Activated naive CD4-positive, alpha-beta T cell treated with anti-CD3 and anti-CD28 coated beads, Interleukin-2, amount 50 U/mL, for 72 hours (primary cell): ENCODE measurements at places on chromosomes 7 and 10. TPM values are rescaled to one million over a fixed set of nuclear protein-coding genes. Genes with fewer than 3 reads are reported as not detected.

SSC4D gene
- total RNA-seq = 0.61 TPM

GNB2 gene
- total RNA-seq = 239 TPM

MGMT gene
- 27.7 TPM for total RNA-seq

SPDYE16 gene
- 0.10 TPM for total RNA-seq

GRCh38 chr7:158613481-158613880, 25.9 kb upstream of the PTPRN2 start:
- DNase-seq = no peak

DNA sequence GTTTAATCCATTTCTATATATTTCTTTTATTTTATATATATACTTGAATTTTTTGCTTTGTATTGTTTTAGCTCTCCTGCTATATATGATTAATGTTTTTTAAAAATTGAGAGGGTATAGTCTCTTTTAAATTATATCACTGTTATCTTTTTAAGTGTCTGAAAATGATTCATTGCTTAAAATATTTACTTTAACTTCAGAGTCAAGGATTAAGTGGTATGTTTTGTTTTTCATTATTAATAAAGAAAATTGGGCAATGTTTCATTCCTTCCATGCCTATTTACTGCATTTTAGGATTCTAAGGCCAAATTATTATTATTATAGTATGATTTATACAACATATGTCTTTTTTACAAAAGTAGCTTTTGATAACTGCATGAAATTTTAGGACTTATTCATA, 67.2 kb upstream of the THSD7A start:
- DNase-seq = no peak

- DNase-seq = no peak
These were observed 43.5 kb upstream of the CAMK2B start for GRCh38 chr7:44368885-44369284.

DNA sequence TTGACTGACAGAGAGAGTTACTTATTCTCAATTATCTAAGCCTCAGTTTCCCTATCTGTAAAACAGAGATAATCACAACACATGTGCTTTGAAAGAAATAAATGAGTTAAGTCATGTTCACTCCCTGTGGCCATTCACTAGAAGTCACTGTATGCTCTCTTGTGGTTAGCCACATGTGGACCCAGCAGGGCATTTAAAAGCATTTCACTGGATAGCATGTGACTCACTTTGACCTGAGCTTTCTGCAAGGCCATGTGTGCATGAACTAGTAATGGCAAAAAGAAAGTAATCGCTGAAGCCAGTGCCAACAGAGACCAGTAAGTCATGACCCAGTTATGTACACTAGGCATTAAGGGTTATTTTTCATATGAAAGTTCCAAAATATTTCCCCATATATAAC, 557.0 kb upstream of the IGFBP3 start:
- no peak for DNase-seq

DNA sequence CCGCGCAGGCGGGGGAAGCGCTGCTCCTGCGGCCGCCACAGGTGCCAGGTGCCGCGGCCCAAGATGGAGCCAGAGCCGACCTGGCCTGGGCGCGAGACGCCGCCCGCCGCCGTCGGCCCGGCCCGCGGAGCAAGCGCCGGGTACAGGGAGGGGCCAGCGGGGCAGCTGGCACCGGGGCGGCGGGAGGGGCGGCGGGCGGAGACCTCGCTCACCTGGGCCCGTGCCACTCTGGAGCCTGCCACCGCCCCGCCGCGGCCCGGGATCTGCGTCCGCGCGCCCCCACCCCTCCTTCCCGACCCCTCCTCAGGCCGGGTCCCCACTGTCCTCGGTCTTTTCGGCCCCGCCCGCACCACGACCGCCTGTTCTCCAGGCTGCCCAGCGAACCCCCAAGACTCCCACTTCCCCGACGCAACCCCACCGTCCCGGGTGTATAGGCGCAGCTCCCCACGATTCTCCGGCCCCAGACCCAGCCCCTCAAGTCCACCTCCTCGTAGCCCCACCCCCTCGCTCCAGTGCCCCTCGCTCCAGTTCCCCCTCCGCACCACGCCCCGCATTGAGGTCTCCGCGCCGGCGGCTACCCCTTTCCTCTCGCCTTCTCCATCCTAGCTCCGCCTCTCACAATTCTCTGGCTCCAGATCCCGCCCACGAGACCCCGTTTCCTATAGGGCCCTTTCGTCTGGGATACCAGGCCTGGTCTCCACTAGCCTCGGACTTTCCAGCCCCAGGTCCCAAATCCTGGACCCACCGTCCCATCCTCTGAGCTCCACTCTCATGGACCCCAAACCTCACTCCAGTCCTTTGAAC, at the start of gene GPRIN2:
Gene GPRIN2, minus strand, starts transcription at position 144 of the 804 bp plus-strand sequence. CDS start 5,922 bp downstream, outside the sequence.
- peak; percentile 45 for DNase-seq

DNA sequence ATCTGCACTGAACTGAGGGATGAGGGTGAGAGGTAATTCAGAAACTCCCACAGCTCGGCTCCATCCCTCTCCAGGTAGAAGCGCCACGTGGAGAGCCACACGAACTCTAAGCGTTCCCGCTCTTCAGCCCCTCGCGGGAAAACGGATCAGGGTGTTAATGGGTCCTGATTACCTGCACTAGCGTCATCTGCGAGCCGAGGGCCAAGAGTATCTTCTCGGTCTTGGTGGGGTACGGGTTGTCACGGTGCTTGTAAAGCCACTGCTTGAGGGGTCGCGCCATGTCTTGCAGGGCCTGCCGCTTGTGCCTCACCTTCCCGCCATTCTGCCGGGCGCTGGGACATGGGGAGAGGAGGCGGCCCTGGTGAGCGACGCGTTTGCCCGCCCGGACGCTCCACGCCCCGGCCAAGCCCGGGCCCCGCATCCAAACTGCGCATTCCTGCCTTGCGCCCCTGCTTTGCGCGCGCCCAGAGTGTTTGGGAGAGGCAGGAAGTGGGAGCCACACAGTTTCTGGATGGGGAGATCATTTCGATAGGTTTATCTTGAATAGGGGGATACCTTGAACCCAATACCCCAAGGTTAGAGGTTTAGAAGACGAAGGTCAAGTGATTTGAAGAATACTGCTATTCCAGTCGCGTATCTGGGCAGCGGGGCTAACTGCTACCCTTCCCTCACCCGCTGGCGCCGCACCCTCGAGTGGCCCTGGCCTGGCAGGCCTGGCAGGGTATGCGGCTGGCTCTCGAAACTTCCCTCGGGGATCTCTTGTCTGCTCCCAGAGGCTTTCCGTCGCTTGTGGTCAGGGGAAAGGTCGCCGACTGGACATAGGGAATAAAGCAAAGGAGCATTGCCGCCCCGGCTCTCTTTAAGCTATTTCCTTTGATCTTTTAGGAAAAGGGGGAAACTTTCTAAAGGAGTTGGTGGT, 4.2 kb downstream of the MKX start:
- peak; percentile 10 for DNase-seq
